ENCODE measurements at places on chromosomes 11 and 22.

GRCh38 chr11:104798789-104799188 is 99.5 kb downstream of the CASP12 start:
- DNase-seq: no peak

DNA sequence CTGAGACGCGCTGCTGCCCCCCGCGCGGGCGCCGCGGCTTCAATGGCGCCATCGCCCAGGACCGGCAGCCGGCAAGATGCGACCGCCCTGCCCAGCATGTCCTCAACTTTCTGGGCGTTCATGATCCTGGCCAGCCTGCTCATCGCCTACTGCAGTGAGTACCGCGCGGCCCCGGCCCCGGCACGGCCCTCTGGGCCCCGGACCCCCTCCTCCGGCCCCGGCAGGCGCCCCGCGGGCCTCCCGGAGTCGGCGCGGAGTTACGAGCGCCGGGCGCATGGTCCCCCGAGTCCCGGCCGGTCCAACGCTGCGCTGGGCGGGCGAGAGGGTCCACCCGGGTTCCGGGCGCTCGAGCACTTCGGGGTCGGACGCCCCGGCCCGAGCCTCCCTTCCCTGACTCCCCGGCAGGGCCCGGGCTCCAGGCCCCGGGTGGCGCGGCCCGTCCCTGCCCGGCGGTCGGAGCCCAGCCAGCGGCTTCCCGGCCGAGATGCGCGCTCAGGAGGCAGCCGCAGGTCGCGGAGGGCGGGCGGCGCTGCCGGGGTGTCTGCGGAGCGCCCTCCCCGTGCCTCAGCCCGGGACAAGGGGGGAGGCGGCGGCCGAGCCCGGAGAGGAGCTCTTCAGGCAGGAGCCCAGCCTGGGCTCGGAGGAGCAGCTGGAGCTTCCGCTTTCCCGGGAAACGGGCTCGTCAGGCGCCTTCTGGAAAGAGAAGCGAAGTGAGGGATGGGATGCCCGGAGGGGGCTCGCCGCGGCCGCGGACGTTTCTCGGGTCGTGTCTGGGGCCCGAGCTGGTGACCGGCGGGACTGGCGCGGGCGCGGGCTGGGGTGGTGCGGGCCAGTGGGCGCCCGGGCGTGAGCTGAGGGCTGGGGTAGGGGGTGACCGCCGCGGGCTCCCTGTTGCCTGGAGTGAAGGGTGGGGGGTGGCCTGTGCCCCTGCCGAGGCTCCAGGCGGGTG is 1337.8 kb downstream of the BRD1 start:
- no peak for DNase-seq

- no peak for DNase-seq
Observed at GRCh38 chr11:117914991-117915618, 14.1 kb downstream of the TMPRSS13 start.

GRCh38 chr11:102680945-102681344 is 24.6 kb downstream of the MMP27 start:
- DNase-seq: peak; percentile 90

DNA sequence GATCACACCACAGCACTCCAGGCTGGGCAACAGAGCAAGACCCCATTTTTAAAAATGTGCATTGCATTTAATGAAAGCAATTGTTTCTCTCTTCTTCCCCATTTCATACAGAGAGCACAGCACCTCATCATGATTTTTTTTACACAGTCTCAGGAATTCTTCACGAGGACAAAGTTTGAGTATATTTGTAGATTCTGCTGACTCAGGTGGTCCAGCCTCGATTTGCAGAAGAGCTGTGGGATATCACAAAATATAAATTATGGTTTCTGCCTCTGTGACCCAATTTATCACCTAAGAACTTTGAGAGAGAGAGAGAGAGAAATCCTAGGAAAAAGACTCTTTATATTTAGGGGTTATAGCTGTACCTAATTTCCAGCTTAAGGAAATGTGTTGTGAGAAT is 19.8 kb downstream of the CASP5 start:
- DNase-seq: no peak

- no peak for DNase-seq
Observed at GRCh38 chr22:43796567-43796966, 15.5 kb downstream of the EFCAB6 start.

DNA sequence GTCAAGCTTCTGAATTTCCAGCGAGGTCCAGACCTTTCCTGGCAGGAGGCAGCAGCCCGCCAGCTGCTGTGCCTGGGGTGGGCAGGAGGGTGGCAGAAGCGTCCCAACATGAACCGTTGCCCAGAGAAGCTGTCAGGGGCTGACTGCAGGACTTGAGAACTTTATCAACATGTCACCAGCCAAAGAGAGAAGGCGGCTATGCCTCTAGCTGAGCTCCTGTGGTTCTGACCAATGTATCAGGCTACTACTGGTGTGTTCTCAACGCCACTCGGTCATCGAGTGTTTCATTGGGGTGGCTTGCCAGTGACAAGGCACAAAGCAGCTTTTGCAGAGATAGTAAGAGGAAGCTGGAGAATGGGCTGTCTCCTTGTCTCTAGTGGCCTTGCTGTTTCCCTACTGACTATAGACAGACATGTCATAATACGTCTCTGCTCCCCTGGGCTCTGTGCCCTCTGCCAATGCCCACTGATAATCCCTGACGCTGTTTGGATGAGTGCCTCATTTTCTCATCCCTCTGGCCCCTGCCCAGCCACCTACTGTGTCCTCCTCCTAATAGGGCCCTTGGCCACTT is 17.6 kb upstream of the ASCC2 start:
- DNase-seq: no peak
